CMK (cell line): ENCODE measurements at places on chromosomes 1 and 21.

GRCh38 chr1:222768592-222768991 is 31.6 kb downstream of the FAM177B start:
- DNase-seq = no peak

- no peak for DNase-seq
Measured at GRCh38 chr1:60118085-60118484, 44.5 kb upstream of the C1orf87 start.

DNA sequence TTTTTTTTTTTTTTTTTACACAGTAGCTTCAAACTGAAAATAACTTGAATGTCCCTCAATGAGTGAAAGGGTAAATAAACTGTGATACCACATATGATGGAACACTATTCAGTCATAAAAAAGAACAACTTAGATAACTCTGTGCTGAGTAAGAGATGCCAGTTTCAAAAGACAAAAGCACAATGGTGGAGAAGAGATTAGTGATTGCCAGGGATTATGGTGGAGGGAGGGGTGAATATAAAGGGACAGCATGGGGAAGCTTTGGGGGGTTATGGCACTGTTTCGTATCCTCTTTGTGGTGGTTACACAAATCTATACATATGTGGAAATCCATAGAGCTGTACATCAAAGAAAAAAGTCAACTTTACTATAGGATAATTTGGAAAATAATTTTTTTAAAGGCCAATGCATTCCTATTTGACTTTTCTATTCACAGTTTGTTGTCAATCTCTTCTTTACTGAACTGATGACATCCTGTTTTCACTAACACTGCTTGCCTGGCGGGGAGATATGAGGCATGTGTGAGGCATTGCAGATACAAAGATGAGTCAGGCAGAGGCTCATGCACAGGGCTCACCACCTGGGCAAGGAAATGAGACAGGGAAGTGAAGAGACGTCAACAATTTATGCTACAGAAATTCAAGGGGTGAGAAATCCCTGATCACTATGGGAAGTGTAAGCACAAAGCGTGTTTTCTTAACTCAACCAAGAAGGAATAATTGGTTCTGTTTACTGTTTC is 302.7 kb downstream of the DUSP10 start:
- DNase-seq = no peak

GRCh38 chr1:178418284-178418955 is 78.3 kb downstream of the CLEC20A start:
- DNase-seq = no peak

DNA sequence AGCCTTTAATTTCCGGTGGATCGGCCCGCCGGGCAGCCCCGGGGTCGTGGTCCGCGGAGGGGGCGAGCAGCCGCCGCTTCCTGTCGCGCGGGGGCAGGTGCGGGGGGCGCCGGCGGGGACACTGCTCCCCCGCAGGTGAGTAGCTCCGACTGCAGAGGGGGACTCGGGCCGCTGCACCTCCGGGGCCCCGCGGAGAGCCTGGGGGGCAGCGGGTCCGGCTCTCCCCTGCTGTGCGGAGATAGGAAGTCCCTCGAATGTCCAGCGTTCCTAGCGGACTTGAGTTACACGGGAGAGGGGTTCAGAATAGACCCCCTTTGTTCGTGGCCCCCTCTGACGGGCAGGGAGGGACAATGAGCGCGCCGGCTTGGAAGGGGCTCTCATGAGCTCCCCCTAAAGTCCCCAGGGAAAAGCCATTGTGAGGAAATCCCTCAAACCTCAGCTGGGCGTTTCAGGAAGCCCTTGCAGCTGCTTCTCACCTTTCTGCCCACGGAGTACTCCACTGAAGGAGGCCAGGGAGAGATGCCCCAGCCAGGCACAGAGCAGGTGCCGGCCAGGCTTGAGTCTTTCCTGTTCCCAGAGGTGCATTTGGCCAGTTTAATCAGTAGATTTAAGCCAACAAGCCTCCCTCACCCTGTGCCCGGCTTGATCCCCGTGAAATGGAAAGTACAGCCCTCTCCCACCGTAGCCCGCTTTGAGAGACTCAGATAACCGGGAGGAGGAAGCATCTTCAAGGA is 925 bp downstream of the PDE9A start:
- DNase-seq = no peak

DNA sequence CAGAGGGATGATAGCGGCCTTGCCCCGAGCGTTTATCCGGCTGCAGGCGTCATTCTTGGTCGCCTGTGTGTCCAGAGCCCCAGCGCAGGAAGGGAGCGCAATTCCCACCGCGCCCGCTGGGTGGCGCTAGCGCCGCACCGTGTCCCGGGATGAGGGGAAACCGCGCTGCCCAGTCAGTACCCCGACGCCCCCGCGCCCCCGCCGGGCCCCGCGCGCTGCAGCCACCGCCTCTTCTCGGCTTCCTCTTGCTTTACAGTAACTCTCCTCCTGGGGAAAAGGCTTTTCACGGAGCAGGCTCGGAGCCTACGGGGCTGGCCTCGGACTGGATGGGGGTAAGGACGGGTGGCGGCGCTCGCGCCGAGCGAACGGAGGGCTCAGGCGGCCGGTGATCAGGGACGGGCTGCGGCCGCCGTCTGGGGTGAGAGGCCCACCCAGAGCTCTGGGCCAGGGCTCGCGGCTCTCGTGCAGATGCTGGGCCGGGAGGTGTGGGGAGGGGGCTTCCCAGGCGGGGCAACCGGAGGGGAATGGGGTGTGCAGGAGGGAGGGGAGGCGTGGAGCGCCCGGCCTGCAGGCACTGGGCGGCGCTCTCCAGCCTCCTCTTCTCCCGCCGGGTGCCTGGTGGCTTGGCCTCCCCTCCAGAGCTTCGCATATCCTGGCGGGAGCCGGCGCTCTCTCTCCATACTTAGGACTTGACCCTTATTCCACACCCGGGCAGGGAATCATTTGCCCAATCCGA is 29.8 kb downstream of the TEX35 start:
- DNase-seq = peak; percentile 77

- no peak for DNase-seq
Measured at GRCh38 chr1:235932090-235932510, 65.4 kb upstream of the LYST start.

- no peak for DNase-seq
Measured at GRCh38 chr1:54989473-54989872, 9.0 kb downstream of the TMEM61 start.

DNA sequence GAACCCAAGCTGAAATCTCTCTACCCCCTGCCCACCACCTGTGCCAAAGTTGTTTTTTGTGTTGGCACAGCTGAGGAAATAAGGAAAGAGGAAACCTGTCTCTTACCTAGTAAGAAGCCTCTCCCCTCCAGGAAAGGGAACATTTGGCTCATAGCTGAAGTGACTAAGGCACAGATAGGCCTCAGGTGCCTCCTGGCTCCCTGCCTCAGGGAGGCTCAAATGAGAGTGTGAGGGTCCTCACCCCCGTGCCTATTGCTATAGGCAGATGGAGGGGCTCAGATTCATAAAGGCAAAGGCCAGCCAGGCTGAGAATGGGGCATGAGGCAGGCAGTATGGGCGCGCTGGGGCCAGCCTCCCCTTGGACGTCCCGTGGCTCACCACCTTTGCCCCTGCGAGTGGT is 7.4 kb downstream of the SLC30A2 start:
- no peak for DNase-seq
